ENCODE measurements at places on chromosomes 13 and 19.

DNA sequence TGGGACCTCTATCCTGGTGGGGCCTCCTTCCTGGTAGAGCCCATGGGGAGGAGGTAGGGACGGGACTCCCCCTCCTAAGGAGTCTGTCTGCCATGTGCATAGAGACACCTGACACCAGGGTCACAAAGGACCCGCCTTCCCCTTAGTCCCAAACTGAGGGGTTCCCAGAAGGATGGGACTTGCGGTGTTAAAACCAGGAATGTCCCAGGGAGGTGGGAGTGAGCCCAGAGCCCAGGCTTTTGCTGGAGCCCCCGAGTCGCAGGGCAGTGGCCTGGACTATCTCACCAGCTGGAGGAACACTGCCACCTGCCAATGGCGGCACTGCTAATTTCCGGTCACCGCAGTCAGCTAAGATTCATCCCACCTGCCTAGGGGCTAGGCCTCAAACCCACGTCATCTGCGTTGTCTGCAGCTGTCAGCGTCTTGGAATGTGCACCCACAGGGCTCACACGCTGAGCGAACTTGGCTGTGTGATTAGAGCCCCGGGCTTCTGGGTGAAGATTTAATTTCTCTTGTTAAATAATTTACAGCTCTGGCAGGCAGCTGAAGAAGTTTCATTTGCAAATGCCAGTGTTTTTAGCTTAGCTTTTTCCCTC, 31.9 kb upstream of the ATP11A start:
- DNase-seq, result no peak

- no peak for DNase-seq
Measured at GRCh38 chr13:111577208-111577828, 256.9 kb downstream of the TEX29 start.

GRCh38 chr13:36377826-36378468, 31.8 kb upstream of the SPART start:
- no peak for DNase-seq

GRCh38 chr13:99157046-99157445, 43.6 kb upstream of the UBAC2 start:
- DNase-seq, result no peak

DNA sequence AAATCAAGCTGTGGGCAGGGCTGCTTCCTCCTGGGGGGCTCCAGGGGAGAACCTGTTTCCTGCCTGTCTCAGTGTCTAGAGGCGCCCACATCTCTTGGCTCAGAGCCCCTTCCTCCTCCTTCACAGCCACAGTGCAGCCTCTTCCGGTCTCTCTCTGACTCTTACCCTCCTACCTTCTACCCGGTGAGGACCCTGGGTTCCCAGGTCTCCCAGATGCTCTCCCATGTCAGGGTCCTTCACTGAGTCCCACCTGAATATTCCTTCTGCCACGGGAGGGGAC, 153.1 kb downstream of the KDM4B start:
- DNase-seq, result no peak

- DNase-seq, result no peak
Measured at GRCh38 chr19:32068793-32069192, 276.6 kb upstream of the ZNF507 start.

DNA sequence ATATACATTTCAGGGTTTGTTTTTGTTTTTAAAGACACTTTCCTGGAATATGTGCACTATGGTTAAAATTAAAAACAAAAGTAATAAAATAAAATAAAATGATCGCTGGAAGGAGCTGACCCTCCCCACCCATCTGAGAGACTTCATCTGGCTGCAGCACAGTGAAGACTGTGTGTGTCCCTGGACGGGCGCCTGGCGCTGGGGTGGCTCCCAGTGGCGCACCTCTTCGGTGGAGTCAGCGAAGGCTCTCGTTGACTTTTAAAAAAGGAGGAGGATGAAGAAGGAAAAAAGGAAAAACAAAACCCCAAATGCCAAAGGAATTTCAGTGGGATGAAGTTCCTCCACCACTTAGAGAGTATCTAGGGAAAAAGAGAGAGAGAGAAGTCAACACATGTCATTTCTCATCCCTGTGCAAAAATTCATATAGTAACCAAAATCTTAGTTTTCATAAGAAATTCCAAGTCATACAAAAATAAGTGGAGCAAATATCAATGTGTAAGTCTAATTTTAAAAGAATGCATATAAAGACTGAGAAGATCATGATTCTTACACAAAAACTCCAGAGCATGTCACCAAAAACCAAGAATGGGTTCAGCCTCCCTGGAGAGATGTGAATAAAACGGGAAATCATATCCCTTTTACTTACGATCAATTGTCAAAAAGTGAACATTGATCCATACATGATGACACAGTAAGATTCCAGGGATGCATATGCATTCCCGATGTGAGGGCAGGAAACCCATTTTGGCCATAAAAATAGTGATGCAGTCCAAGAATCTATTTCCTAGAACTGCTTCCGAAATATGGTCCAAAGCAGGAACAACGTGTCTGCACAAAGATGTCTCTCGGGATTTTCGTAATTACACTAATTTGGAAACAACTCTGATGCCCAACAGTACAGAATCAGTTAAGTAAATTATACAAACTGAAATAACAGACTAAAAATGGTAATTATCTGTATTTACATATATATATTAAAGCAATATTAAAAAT, 123.8 kb downstream of the STK24 start:
- DNase-seq, result no peak

- no peak for DNase-seq
Measured at GRCh38 chr13:32300920-32301319, 14.2 kb downstream of the ZAR1L start.

GRCh38 chr13:42539670-42540069, 34.3 kb upstream of the TNFSF11 start:
- no peak for DNase-seq

DNA sequence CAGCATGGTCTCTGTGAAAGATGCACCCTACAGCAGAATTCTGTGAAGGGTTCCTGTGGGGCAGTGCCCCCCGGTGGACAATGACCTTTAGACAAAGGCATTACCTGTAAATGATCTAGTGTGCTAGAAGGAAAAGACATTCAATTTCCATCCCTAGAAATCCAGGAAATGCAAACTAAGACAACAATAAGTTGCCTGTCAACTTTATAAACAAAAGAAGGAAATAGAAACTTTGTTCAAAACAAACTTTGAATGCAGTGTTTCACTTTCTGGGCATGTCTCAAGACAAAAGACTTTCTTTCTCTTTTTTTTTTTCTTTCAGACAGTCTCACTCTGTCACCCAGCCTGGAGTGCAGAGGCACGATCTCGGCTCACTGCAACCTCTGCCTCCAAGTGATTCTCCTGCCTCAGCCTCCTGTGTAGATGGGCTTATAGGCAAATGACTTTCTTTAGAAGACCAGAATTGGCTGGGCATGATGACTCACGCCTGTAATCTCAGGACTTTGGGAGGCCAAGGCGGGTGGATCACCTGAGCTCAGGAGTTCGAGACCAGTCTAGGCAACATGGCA, 15.5 kb downstream of the TEX101 start:
- no peak for DNase-seq

DNA sequence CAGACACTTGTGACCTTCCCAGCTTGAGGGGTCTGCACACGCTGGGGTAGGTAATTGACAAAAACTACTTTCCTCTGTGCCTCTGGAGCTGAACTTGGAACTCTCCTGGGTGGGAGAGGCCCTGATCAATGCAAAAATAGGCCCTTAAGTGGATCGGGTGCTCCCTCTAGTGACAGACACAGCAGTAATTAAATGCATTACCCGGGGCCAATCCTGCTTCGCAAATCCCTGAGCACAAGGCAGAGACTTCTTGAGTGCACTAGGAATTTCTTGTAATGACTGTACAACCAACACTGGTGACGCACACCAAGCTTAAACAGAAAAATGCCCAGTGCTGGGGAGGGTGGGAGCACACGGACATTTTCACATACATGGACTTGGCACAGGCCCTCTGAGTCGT, 10.6 kb upstream of the UBE2S start:
- no peak for DNase-seq

All from activated CD8-positive, alpha-beta memory T cell treated with anti-CD3 and anti-CD28 coated beads, Interleukin-2, amount 50 U/mL, for 48 hours (primary cell).